ENCODE measurements at places on chromosomes 7 and 10. TPM values are rescaled to one million over a fixed set of nuclear protein-coding genes. Genes with fewer than 3 reads are reported as not detected.

The TMEM273 gene
- not detected for total RNA-seq

The MSS51 gene
- total RNA-seq, result 0.10 TPM

The CALHM2 gene
- total RNA-seq, result 37.7 TPM

The TMEM178B gene
- 1.6 TPM for total RNA-seq

The TCERG1L gene
- not detected for total RNA-seq

The HOGA1 gene
- total RNA-seq, result 0.71 TPM

The AQP1 gene
- total RNA-seq, result 0.62 TPM

The BHLHA15 gene
- not detected for total RNA-seq

The MET gene
- total RNA-seq, result 199 TPM

The ANXA8L1 gene
- total RNA-seq, result 0.37 TPM

The GALNT17 gene
- total RNA-seq, result not detected

The CNTNAP2 gene
- not detected for total RNA-seq

DNA sequence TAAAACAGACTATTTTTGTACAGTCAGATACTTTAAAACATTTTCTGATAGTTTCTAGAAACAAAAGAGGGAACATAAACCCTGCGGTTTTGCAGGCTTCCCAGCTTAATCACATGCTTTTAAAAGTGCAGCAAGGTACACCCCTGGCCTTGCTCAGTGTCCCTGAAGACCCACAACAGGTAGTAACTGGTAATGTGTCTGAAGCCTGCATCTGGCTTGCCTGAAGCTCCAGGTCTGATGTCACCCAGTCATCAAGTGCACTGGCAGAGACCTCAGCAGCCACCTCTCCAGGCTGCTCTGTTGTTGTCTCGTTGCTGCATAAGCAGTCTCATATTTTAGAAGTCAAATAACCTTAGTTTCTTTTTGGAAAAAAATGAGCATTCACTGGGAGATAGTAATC lies 376.1 kb upstream of the MTPN start:
- no peak for DNase-seq

DNA sequence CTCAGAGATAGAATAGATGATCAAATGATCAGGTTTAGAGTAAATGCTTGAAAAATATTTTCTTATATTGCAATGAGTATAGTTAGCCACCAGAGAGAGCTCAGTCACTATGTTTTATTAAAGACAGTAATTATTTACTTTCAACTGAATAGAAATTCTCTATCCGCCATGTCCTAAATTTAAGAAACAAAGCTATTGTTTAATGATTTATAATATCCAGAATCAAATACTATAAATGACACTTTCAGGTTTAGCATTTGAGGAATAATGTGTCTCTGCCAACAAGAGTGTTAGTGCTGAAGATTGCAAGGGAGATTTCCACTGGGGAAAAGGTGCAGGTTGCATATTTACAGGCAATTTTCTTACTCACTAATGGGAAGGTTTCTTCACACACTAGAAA lies 184.7 kb downstream of the DGKB start:
- DNase-seq, result no peak

GRCh38 chr7:80428161-80429054 lies 83.5 kb downstream of the GNAT3 start:
- DNase-seq, result peak; percentile 83

- DNase-seq, result no peak
Measured at GRCh38 chr10:78361031-78361430, 327.4 kb downstream of the RPS24 start.

DNA sequence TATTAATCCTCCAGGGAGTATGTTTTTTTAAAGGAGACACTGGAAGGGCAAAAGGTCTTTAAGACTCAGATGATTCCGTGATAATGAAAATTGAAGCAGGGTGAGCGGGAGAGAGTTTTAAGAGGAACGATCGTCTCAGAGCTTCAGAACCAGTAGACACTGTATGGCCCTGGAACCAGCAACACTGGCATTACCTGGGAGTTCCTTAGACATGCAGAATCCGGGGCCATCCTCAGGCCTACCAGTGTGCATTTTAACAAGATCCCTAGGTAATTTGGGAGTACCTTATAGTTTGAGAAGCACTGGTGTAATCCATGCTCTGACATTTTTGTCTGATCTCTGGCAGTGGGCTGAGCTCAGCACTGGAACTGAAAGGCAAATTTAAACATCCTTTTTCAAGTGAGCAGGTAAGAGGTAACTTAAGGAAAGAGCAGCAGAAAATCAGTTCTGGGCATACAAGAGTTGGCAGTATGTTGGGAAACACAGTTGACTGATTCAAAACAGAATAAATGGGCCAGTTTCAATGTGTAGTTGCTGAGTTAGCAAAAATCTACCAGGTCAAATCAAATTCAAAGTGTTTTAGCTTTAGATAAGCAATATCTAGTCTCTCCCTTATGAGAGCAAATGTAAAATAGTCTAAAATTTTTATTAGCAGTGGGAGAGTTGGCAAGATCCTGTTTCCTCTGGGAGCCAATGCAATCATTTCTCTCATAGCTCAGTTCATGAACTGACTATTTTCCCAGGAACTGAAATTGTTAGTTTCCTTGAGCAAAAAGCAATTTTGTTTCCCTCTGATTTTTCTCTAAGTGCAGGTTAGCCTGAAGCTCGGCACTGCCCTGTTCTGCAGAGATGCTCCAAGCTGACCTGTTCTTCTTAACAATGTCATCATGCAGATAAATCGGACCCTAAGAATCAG lies 97.2 kb upstream of the ELMO1 start:
- no peak for DNase-seq

- DNase-seq, result no peak
Measured at GRCh38 chr7:71266912-71267311, 135.0 kb downstream of the GALNT17 start.

GRCh38 chr7:44634839-44635591 lies 28.6 kb downstream of the OGDH start:
- no peak for DNase-seq

DNA sequence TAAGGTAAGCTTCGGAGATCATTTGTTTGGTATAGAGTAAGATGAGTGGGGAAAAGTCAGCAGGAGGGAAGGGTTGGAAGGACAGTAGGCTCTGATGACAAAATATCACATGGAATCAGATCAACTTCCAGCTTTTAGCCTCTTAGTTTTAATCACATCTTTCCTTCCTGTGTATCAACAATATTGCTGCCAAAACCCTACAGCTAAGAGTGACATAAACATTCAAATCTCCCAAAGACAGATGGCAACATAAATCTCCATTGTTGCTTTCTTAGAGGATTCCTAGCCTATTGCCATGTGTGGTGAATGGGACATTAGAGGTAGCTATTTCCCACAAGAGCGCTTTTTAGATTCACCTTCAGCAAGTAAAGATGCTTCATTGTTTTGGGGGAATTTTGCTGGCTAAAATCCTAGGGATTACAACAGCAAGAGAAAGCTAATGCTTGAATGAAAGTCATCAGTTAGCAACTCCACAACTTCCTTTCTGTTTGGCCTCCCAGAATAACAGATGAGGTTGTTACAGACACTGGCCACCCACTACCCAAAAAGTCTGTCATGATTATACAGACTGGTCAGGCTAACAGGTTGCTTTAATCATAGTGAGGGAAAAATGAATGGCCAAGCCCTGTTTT lies 35.2 kb upstream of the FZD1 start:
- peak; percentile 62 for DNase-seq

- no peak for DNase-seq
Measured at GRCh38 chr7:115356999-115357702, 435.3 kb downstream of the MDFIC start.

- DNase-seq, result peak; percentile 17
Measured at GRCh38 chr7:104267701-104268368, 60.0 kb upstream of the ORC5 start.

DNA sequence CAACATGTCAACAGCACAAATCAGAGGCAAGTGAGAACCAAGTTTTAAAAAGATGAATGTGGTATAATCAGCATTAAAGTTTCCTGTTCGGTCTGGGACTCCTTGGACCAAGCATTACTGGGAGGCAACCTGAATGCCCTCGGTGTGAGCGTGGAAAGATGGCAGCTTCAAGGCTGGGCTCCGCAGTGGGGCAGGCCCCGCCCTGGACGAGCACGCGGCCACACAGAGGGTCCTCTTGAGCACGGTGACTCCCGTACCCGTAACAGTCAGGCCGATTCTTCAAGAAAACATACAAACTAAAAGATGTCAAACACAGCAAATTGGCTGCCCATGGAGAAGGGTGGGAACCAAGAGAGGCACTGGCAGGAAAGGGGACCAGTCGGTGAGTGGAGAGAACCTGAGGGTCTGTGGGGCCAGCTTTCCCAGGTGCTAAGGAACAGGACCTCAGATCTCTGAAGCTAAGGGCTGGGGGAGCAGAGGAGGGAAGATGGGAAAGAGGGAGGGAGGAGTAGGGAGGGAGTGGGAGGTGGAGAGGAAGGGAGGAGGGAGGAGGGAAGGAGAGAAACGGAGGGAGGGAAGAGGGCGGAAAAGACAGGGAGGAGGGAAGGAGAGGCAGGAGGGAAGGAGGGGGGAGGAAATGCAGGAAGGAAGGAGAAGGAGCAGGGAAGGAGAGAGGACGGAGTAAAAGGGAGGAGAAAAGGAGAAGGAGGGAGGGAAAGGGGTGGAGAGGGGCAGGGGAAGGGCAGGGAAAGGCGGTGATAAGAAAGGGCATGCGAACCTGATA lies 71.2 kb upstream of the FAM20C start:
- DNase-seq, result no peak

DNA sequence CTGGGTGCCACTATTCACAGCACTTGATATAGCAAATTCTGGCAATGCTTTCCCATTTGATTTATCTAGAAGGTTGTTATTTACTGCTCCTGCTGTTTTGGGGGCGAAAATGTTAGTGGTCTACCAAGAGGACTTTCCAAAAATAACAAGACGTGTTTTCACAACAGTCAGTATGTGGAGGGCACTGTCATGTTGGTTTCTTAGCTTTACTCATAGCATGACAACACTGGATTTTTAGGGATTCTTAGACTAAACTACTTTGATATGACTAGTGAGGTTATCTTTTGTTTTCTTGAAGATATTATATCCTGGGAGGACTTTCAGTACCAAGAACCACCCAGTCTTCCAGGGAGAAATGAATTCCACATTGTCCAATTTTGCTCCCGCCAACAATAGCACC lies 49.4 kb downstream of the NUDCD3 start:
- DNase-seq, result no peak

DNA sequence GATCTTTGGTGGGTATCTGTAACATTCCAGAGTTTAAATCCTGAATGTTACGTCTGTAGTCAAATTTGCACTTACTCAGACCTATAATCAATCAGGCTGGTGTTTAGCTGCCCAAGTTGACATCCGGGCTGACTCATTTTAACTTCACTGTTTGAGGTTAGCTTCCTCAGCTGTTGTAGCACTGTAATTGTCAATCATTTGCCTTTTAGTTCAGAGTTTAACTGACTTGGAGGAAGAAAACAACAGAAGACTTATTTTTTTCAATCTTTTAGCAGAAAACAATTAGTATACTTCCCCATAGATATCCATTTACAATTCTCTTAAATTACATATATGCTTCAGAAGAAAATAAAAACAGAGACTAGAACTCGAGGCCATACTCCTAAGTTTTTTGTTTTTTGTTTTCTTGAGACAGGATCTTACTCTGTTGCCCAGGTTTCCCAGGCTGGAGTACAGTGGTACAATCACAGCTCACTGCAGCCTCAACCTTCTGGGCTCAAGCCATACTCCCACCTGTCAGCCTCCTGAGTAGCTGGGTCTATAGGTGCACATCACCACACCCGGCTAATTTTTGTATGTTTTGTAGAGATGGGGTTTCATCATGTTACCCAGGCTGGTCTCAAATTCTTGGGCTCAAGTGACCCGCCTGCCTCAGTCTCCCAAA lies 38.5 kb upstream of the LRRC17 start:
- DNase-seq, result peak; percentile 96

DNA sequence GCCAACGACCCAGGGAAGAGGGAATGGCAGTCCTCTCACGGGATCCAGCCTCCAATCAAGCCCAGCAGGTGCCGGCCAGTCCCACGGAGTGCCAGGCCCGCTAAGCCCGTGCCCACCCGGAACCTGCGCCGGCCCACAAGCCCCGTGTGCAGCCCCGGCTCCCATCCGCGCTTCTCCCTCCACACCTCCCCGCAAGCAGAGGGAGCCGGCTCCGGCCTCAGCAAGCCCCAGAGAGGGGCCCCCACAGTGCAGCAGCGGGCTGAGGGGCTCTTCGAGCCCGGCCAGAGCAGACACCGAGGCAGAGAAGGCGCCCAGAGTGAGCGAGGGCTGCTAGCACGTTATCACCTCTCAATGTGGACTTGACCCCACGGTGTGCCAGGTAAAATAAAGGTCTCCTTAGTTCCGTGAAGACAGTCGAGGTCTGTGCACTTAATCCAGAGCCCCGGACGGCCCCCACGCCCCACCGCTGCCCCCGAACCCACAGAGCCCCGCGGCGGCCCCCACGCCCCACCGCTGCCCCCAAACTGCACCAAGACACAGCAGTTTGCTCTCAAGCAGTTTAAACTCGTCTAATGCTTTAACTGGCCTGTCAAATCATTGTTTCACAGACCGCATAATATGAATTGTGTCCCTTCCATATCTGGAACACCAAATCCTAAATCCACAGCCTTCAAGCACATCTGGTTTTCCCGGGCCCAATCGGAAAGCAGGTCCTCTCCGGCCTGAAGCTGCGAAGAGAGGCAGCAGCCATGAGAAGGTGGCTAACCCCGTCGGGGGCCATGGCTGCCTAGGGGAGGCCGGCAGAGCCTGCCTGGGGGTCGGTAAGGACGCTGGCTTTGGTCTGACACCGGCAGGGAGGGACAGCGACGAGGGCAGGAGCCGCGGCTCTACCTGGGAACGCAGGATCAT lies 307.8 kb downstream of the PTPRN2 start:
- no peak for DNase-seq

DNA sequence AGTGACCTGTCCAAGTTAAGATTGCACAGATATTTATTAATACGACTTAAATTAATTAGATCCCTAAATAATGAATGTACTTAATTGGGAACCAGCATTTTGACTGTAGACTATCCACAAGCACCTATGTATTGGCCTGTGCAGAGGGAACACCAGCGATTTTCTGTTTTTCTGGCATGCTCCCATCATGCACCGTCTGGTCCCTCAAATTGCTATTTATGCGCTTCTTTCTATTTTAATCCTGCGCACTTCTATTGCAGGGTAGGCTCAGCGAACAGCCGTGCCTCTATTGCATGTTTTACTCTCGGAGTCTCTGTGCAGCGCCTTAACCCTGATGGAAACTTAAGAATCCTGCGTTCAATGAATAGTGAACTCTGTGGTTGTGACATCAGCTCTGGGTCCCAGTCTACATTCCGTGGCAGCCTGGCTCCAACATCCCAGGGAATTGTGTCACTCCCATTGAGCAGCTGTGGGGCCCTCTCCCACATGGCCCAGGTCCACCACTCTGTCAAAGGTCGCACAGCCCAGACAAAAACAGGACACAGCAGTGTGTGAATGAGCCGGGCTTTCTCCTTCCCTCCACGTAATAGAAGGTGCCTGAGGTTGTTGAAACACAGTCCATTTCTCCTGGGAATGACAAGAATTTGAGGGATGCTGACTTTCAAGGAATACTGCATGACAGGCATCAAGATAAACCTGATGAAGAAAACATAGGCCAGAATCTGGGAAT lies 239.7 kb upstream of the KLF6 start:
- no peak for DNase-seq

DNA sequence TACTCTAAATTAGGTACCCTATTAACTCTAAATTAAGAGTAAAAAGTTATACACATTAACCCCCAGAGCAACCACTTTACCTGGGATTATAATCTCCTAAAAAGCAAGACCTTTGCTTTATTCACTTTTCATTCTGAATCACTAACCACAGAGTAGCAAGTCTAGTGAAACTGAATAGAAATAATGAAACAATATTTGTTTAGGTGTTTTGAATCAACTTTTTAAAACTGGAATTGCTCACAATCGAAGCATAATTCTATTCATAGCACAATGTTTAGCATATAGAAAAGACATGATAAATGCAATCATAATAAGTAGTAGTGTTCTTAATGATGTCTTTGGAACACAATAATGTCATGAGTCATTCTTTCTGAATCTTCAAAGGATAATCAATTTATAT lies 37.0 kb upstream of the CASD1 start:
- DNase-seq, result no peak

- DNase-seq, result peak; percentile 81
Measured at GRCh38 chr10:73959484-73960243, 38.3 kb upstream of the VCL start.

All from M059J (cell line).